ENCODE measurements at places on chromosomes 12 and 14. TPM values are rescaled to one million over a fixed set of nuclear protein-coding genes. Genes with fewer than 3 reads are reported as not detected.

The TM9SF1 gene
- 87.0 TPM for total RNA-seq

The KRT73 gene
- total RNA-seq, result not detected

The SERPINA9 gene
- not detected for total RNA-seq

The GLI1 gene
- 1.6 TPM for total RNA-seq

The TGM1 gene
- total RNA-seq, result 1.5 TPM

The TDRD9 gene
- 0.33 TPM for total RNA-seq

The AKAP5 gene
- total RNA-seq, result 0.29 TPM

The COA8 gene
- total RNA-seq, result 19.0 TPM

The AQP2 gene
- total RNA-seq, result not detected

The SOAT2 gene
- not detected for total RNA-seq

The RNASE3 gene
- not detected for total RNA-seq

The TAS2R42 gene
- not detected for total RNA-seq

The SLC5A8 gene
- total RNA-seq, result not detected

The ST8SIA1 gene
- total RNA-seq, result 9.9 TPM

The KRT6C gene
- total RNA-seq, result not detected

The SERPINA12 gene
- total RNA-seq, result not detected

The KCNK10 gene
- not detected for total RNA-seq

The TFCP2 gene
- 9.9 TPM for total RNA-seq

The VPS33A gene
- 26.8 TPM for total RNA-seq

The INHBC gene
- not detected for total RNA-seq

The CIPC gene
- total RNA-seq, result 13.6 TPM

The IL26 gene
- not detected for total RNA-seq

The ETNK1 gene
- total RNA-seq, result 28.4 TPM

The LRIG3 gene
- 211 TPM for total RNA-seq

The ZC3H14 gene
- 55.4 TPM for total RNA-seq

The GLIPR1 gene
- total RNA-seq, result 43.7 TPM

The TSPAN11 gene
- 1.0 TPM for total RNA-seq

The TROAP gene
- 11.9 TPM for total RNA-seq

The HOXC9 gene
- 0.15 TPM for total RNA-seq

The PIWIL1 gene
- total RNA-seq, result not detected

The NPFF gene
- not detected for total RNA-seq

The EML5 gene
- total RNA-seq, result 0.44 TPM

The ZFP36L1 gene
- total RNA-seq, result 104 TPM

The CCDC92 gene
- 13.2 TPM for total RNA-seq

The SLC17A8 gene
- total RNA-seq, result not detected

The TMCC3 gene
- total RNA-seq, result 0.83 TPM

The PTPRO gene
- total RNA-seq, result 1.2 TPM

The NELL2 gene
- total RNA-seq, result not detected

The SMARCC2 gene
- 42.6 TPM for total RNA-seq

The IGFBP6 gene
- 1,775 TPM for total RNA-seq

The KRT7 gene
- 8.7 TPM for total RNA-seq

The ACVRL1 gene
- total RNA-seq, result 164 TPM

The SLC35E3 gene
- 6.0 TPM for total RNA-seq

The PTCSC3 gene
- total RNA-seq, result not detected

The TRIM9 gene
- total RNA-seq, result 0.50 TPM

The CMKLR1 gene
- 0.33 TPM for total RNA-seq

The OTUB2 gene
- total RNA-seq, result 2.8 TPM
